ENCODE measurements at places on chromosomes 7 and 10.

DNA sequence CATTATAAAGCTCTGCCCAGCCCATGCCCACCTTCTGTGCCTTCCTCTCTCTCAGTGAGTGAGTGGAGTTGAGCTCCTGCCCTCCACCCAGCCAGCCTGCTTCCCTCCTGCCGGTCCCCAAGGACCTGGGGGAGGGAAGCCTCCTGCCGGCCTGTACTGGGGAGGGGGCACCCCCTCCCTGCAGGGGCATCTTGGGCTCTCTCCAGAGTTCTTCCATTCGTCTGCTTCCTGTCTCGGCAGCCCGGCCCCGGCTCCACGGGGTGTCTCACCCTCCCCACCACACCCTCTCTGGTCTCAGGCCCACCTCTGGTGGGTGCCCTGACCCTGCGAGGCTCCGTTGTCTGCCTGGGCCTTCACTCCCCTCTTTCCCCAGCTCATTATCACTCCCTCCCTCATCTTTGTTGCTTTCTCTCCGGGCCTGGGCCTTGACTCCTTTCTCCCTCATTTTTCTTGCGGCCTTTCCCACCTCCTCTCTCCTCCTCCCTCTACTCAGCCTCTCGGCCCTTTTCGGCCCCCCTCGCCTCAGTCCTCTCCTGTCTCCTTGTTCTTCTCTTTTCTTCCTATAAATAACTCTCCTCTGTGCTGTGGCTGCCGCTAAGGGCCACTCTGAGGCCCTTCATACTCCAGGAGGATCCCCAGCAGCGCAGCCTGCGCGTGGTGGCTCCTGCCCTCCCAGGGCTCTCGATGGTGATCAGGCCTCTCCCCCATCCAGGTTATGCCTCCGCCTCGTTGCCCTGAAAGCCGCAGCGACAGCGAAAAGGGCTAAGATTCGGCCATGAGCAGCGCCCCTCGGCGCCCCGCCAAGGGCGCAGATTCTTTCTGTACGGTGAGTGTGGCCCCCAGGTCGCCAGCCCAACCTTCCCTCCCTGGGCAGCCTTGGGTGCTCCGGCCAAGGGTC lies 2.1 kb downstream of the SLC4A2 start:
- DNase-seq = no peak

DNA sequence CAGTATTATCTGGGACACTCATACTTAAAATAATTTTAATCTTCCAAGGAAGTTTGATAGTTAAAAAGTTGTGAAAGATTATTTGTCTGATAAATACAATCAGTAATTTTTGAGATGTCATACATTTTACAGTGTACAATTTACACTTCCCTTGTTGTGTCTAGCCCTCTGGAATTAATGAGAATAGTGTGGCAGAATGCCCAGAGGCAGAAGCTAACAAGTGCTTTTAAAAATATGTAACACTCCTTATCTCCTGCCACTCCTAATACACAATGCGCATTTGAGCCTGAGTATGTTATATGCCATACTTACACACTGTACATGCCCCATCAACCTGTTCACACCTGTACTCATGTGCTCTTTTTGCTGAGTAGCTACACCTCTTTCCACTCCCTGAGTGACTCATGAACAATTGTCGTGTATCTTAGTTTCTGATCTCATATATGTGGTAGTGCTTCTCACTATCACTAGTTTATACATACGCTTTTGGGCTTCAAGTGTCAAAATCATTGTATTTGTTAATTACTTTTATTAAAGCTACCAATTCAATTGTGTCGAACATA lies 106.9 kb upstream of the GNAI1 start:
- no peak for DNase-seq

DNA sequence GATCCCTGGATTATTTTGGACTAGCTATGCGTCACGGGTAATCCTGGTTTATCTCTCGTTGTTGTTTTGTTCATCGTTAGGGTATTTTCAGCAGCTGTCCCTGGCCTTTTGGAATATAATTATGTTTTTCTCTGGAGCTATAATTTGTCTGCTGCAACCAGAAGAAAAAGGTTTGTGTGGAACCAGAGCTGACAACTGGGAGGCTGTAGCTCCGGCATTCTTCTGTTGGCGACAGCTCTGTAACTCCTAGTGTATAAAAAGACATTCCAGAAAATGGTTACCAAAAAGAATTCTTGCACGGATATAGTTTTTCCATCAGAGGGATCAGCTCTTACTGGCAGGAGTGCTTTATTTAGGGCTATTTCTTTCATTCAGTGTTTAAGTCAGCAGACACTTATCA lies 130.9 kb upstream of the PRR15 start:
- no peak for DNase-seq

- no peak for DNase-seq
Observed at GRCh38 chr10:16231734-16232435, 204.9 kb upstream of the PTER start.

DNA sequence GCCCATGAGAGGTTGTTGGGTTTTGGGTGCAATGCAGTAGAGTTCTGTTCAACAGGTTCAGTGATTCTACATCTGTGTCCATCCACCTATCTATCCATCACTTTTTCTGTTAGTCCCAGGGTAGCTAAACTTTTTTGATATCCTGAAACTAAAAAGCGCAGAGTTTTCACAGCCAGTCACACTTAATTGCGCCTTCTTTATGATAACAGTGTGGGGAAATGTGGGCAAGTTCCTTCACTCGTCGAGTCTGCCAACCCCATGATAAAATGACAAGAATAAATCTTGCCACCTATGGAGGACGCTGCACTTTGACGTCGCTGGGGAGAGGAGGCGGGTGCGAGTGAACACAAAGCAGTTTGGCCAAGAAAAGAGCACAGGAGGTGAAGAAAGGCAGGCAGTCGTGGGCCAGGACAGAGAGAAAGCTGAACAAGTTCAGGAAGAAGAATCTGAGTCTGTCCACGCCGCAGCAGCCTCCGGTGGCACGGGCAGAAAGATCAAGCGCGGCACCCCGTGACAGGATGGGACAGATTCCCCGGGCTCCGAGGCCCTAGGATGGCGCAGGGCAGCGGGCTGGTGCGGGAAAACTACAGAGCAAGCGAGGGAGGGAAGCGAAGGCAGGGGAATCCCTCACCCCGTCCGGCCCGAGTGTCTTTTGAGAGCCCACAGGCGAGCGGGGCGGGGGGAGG lies 9.2 kb downstream of the SP8 start:
- no peak for DNase-seq

DNA sequence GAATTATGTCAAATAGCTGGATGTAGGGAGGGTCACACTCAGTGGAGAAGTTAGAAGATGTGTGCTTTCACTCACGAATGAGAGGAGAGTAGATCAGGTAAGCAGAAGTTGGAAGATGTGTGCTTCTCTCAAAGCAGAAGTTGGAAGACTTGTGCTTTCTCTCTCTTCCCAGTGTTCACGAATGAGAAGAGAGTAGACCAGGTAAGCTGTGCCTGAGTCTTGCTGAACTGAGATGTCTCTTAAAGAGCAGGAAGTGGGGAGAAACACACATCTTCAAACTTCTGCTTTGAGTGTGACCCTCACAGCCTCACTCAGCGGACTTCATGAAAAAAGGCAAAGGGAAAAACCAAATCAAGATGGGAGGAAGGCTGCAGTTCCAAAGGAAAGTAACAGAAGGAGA lies 7.0 kb upstream of the TMEM243 start:
- DNase-seq = no peak

GRCh38 chr10:114631090-114631665 lies 26.9 kb downstream of the ABLIM1 start:
- no peak for DNase-seq

DNA sequence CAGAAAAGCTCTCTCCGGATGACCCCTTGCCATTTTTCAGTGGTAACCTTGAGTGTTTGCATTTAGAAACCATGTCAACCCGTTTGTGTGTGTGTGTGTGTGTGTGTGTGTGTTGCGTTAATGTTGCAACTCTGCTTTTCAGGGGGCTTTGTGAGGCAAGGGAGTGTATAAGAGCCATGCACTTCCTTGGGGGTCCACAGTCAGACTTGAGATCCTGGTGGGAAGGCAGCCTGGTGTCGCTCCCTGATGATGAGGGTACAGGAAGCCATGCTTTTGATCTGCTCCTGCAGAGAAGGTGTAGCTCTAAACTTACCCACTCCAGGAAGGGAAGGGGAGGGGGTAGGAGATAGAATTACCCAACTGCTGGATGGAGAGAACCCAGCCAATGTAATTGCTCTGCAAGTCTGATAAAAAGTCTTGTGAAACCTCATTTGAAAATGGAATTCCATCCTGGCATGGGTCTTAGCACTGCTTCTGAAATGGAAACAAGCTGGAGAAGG lies 10.7 kb downstream of the GRK5 start:
- no peak for DNase-seq

DNA sequence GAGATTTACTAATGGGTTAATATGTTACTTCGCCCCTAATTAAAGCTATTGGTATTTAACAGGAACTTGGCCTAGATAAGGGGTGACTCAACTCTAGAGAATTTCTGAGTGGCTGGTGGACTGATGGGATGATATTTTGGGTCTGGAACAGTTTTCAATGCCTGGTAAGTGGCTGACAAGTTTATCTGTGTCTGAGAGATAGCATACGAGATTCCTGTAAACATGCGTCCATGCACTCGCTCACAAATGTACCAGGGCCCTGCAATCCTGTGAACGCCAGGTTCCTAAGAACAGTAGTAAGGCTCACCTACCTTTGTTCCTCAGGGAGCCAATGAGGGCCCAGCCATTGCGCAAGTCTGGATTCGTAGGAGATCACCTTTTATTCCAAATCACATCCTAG lies 683.8 kb upstream of the ANKRD30A start:
- no peak for DNase-seq

DNA sequence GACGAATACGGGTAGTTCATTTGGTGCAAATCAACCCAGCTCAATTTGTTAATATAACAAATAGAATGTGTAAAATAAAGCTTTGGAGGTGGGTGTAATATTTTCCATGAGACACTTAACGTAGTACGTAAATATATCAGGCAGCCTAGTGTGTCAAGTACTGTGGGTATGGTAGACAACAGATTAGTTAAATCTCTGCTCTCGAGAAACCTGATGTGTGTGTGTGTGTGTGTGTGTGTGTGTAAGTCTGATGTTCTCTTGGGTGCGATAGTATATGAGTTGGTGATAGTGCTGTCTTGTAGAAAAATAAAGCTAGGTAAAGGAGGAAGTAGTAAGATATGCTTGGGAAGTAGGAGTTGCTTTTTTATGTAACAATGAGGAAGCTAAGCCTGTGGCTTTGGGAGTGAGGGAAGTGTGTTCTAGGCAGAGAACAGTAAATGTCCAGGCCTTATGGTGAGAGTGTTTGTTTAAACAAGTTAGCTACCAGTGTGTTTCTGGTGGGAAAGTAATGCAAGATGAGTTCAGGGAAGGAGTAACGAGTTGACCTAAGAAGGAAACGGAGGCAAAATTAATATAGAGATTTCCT lies 26.1 kb downstream of the WAC start:
- DNase-seq = no peak

DNA sequence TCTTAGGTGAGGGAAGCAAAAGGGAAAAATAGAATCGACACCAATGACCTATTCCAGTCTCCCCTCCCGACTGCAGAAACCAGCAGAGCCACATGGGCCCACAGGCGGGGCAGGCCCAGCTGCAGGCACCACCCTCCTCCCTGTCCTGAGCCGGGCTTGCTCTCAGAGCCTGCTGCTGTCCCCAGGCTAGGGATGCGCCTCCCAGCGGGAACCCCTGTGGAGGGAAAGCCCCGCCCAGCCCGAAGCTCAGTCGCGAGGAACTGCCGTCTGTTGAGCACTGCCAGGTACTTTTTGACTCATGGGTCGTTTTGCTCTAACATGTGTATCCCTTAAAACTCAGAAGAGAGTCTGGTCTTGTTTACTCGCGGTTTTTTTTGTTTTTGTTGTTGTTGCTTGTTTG lies 124.5 kb upstream of the RET start:
- DNase-seq = no peak

GRCh38 chr7:80257756-80258155 lies 123.1 kb downstream of the GNAI1 start:
- no peak for DNase-seq

GRCh38 chr7:43689115-43689514 lies 40.2 kb downstream of the COA1 start:
- DNase-seq = no peak

GRCh38 chr7:7330997-7331396 lies 148.7 kb downstream of the C1GALT1 start:
- no peak for DNase-seq
